ENCODE measurements at places on chromosomes 1 and 21.

GRCh38 chr1:50930193-50930592 lies 29.9 kb downstream of the FAF1 start:
- no peak for DNase-seq

DNA sequence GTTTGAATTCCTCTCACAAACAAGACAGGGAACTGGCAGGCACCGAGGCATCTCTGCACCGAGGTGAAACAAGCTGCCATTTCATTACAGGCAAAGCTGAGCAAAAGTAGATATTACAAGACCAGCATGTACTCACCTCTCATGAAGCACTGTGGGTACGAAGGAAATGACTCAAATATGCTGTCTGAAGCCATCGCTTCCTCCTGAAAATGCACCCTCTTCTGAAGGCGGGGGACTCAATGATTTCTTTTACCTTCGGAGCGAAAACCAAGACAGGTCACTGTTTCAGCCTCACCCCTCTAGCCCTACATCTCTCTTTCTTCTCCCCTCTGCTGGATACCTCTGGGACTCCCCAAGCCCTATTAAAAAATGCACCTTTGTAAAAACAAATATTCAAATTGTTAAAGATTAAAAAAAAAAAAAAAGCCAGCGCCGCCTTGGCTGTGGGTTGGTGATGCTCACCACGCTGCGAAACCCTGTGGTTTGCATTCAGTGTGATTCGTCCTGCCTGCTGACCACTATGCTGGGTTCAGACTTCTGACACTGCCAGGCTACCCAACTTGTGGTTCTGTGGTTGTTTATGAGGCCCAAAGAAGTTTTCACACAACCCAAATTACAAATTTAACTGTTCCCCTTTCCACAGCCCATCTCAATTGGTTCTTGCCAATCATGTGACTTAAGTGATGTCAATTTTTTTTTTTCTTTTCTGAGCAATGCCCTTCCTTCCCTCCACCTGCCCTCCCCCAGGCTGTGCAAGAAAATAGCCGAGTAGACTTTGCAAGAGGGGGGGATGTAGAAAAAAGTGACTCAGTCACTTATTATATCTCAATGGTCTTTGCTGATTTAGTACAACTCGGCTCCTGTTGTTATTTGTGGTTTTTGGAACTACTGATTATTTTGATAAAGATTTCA lies at the start of gene RUNX1:
TSS of gene RUNX1 (minus strand) at position 597 of the 912 bp plus-strand sequence.
- DNase-seq, result peak; percentile 88

DNA sequence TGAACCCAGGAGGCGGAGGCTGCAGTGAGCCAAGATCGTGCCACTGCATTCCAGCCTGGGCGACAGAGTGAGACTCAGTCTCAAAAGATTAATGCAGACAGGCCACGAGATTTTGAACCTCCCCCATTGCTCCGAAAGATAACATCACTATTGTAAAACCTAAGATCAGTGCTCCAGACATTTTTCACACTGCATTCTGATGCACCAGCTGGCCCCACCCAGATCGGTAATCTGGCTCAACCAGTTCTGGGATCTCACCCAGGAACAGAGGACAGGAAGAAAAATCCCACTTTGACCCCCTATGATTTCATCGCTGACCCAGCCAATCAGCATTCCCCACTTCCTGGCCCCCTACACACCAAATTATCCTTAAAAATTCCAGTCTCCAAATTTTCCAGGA lies 10.7 kb upstream of the CSRP1 start:
- no peak for DNase-seq

- DNase-seq, result peak; percentile 80
Measured at GRCh38 chr1:153277852-153278251, 18.4 kb downstream of the LORICRIN start.

GRCh38 chr1:203182387-203182953 lies 4.0 kb downstream of the CHI3L1 start:
- DNase-seq, result no peak

GRCh38 chr1:35367914-35368313 lies 99.4 kb downstream of the ZMYM4 start:
- DNase-seq, result no peak

GRCh38 chr1:219177363-219177762 lies 3.7 kb downstream of the LYPLAL1 start:
- DNase-seq, result no peak

- DNase-seq, result no peak
Measured at GRCh38 chr1:179925922-179926849, 28.4 kb upstream of the CEP350 start.

DNA sequence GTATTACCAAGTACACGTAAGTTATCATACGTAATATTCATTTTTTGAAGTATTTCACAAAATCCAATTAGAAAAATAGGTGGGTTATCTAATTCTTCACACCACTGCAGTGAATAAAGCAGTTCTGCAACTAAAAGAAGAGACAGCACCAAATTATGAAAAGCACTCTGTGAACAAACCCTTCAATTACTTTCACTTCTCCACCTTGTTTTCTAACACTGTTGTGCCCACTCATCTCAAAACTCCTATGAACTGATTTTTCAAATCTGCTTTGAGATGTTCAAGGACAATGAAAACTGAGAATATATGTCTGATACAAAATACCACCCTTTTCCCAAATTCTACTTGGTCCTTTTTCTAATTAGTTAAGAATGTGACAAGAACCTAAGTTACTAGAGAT lies 39.4 kb downstream of the LTN1 start:
- no peak for DNase-seq

DNA sequence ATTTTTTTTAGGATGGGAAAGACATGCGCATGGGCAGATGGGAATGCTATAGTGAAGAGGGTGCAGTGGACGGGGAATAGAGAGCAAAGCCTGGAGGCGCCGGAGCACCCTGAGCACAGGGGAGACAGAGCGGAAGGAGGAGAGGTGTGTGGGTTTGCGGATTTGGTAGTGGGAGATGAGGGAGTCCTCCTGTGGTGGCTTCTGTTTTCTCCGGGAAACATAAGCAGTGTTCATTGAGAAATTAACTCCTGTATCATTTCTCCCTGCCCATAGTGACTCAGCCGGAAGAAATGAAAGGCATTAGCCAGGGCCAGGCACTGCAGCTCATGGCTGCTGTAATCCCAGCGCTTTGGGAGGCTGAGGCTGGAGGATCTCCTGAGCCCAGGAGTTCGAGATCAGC lies 4.7 kb upstream of the PTPRF start:
- no peak for DNase-seq

GRCh38 chr1:166117776-166118175 lies 49.0 kb downstream of the FAM78B start:
- no peak for DNase-seq

GRCh38 chr1:167752219-167752985 lies 30.6 kb downstream of the MPZL1 start:
- no peak for DNase-seq

DNA sequence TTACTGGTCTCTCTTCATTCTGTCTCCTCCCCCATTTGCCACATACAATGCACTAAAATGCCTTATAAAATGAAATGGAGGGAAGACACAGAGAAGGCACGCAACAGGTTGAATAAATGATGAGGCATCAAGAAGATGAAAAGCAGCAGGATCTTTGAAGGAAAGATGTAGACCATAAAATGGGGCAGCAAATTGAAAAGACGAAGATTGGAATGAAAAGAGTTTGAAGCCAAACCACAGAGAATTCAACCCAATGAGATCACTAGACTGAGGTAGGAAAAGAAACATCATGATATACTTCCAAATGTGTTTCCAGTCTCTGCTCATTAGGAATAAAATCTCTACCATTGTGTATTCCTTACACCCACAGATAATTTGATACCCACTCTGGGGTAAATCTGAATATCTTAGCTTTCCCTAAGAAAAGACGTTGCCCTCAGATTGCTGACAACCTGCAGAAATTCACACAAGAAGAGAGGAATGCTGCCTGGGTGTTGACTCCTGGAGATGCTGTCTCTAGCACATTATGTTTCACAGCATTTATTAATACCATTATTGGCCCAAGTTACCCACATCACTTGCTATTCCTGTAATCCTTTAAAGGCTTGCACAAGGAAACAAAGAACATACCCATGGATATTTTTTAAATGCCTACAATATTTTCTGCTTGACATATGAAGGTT lies 230.9 kb downstream of the LTN1 start:
- no peak for DNase-seq

DNA sequence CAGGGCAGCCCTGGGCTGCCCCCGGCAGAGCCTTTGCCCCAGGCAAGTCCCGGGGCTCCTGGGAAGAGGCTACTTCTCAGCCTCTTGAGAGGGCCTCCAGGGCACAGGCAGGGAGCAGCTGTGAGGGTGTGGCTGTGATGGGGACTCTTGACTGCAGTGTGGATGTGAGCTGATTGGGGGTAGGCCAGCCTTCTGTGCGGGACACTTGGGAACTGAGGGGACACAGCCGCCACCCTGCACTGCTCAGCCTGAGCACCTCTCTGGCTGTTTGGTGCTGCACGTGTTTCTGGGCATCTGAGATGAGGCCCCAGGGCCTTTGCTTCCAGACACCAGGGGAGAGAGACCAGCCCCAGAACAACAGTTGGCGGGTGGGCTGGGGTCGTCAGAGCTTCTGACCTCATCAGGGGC lies 62.1 kb downstream of the SKI start:
- peak; percentile 64 for DNase-seq

GRCh38 chr1:60134716-60135115 lies 61.1 kb upstream of the C1orf87 start:
- no peak for DNase-seq

DNA sequence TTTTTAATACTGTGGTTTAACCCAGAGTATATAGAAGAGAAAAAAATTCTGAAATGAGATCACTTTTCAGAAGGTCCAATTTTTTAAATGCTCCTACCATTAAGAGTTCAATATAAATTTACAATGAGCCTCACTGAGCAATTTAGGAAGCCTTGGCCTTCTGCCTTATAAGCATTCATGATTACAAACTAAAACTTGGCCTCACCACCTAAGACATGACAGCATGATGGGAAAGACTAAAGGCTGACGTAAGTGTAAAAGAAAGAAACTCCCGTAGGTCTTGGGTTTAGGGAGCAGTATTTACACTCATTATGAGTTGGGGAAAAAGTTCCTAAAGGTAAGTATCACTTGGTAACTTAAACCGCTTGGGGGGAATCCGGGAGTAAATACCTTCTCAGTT lies 70.7 kb upstream of the ESRRG start:
- no peak for DNase-seq

DNA sequence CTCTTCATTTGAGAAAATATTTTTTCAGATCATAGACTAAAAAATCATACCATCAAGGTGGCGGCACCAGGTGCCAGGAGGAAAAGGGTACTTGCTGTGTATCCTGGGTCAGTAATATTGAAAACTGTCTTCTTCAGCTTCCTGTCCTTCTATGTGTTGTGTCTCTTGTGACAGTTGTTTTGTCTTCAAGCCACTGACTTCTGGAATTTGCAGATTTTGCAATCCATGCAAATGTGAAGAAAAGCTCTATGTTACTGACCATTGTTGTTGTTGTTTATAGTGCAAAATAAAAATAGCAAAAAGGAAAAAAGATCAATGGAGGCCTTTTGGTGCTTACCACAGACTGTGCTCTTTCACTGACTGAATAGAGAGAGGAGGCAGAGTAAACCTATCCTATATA lies 83.2 kb upstream of the RHOU start:
- DNase-seq, result no peak

DNA sequence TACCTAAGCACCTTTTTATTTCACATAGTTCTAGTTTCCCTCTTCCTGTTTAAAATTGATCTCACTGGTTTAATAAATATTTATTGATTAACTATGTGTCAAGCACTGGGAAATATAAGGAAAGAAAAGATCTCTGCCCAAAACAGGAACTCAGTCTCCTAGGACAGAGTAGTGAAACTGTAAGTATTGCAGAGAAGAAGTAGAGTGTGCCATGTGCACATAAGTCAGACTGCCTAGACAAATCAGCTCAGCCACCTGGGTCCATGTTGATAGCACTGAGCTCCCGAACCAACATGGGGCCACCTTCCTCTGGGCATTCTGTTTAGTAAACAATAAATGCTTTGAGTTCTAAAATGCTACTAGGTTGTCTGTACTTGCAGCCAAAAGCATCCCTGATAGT lies 9.8 kb upstream of the SSX2IP start:
- DNase-seq, result no peak

DNA sequence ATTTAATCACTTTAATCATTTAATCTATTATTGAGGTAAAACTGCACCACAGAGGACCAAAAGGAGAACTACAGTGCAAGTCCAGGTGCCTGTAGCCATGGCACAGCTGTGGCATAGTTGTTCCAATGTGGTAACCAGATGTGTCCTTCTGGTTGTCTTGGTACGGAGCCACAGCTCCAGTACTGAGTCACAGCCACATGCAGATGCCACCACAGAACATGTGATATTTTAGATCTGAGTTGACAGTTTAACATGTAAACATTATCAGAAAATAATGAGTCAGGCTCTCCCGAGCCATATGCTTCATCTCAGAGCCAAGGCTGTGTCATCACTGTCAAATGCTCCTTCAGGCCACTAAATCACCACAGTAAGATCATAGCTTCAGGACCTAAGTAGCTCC lies 56.4 kb upstream of the RGS7 start:
- peak; percentile 4 for DNase-seq

GRCh38 chr21:42860345-42860744 lies 19.0 kb downstream of the WDR4 start:
- no peak for DNase-seq

DNA sequence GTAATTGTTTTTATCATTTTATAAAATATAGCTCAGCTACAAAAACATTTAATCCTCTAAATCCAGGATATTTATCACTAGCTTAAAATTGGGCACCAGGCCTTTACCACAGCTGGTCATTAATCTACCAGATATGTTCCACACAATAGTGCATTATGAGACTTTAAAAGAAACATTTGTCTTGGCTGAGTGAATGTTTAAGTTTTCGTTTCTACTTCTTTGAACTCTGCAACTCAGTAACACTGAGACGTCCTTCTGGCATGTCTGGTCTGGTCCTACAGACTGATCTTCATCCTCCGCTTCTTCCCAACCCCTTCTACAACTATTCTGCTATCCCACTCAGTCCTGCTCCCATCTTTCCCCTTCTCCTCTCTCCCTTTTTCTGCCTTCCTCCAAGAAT lies 296.2 kb downstream of the NEGR1 start:
- no peak for DNase-seq

GRCh38 chr1:191065771-191066170 lies 588.1 kb upstream of the BRINP3 start:
- no peak for DNase-seq

- no peak for DNase-seq
Measured at GRCh38 chr1:178020968-178021640, 51.2 kb upstream of the SEC16B start.

- DNase-seq, result no peak
Measured at GRCh38 chr1:89816366-89816765, 4.5 kb upstream of the LRRC8D start.

GRCh38 chr1:94799206-94799605 lies 21.0 kb upstream of the SLC44A3 start:
- no peak for DNase-seq

DNA sequence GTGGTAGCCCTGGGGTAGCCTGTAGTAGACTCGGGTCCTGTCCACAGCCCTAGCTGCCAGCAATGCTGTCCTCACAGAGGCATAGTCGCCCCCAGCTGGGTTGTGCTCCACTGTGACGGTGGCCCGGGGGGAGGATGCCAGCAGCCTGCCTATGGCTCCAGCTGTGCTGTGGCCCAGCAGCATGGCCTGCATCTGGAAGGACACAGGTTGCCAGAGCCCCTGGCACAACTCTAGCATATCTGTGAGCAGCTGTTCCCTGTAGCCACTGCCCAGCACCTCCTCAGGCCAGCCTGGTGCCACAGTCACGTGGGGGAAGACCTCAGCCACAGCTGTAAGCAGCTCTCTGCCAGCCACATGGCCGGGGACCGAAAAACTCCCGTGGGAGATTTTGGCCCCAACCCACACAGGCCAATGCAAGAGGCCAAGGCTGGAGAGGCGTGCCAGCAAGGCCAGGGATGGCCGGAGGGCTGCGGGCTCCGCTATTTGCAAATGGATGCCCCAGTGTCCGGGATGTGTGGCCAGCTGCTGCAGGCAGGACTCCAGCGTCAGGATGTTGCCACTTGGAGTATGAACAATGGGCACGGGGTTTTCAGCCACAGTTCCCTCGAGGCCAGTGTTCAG lies 13.9 kb downstream of the FAM151A start:
- no peak for DNase-seq
